H1 (cell line): ENCODE measurements at places on chromosomes 3 and 15. TPM values are rescaled to one million over a fixed set of nuclear protein-coding genes. Genes with fewer than 3 reads are reported as not detected.

GRCh38 chr3:48275287-48276027 is 34.6 kb downstream of the ZNF589 start:
- H3K4me3 ChIP-seq = no peak overlapping the region
- H3K36me3 ChIP-seq = peaks cover 19% of the 10 kb centered on the region
- H3K4me1 ChIP-seq = peaks cover 22% of the 10 kb centered on the region
- no peak overlapping the region for H3K27ac ChIP-seq

DNA sequence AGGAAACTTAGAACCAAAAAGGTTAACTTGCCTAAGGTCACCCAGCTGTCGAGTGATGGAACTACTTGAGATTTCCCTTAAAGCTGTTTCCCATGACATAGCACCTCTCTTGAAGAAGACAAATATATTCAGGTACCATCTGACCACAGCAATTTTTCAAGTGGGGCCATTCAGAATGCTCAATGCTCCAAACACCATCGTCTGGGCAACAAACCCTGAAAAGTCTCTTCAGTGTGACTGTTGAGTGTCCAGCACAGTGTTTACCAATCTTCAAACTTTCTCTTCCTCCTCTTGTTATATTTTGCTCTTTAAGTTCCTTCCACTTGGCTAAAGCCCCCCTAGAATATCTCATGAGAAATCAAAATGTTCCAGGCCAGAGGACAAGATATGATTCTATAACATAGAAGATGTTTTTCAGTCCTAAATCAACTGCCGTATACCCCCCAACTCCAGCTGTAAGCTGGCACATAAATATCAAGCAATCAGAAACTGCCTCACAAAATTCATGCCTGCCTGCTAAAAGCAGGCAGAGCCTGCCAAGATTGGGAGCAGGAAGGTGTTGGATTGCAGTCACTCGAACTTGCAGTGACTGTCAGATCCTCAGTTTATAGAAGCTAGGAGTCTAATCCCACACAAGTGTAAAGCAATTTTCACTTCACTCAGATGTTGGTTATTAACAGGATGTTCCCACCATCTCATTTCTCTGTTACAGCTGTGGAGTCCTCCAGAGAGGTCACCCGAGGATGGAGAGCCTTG is 230.5 kb upstream of the MRPL3 start:
- no peaks in the 10 kb centered on the region for H3K4me1 ChIP-seq
- no peak overlapping the region for H3K27ac ChIP-seq
- H3K27me3 ChIP-seq = no peaks in the 10 kb centered on the region
- no peaks in the 10 kb centered on the region for H3K36me3 ChIP-seq

- peak; percentile 83 for DNase-seq
- no peaks in the 10 kb centered on the region for H3K27me3 ChIP-seq
- H3K4me1 ChIP-seq = peaks cover 9% of the 10 kb centered on the region; the same call in 1 of the 2 replicates
- no peak overlapping the region for H3K27ac ChIP-seq
Measured at GRCh38 chr3:184133840-184134745, 1.1 kb upstream of the EIF2B5 start.

GRCh38 chr3:81503026-81503425 is 258.4 kb downstream of the GBE1 start:
- H3K27ac ChIP-seq = no peak overlapping the region
- H3K27me3 ChIP-seq = no peaks in the 10 kb centered on the region
- no peaks in the 10 kb centered on the region for H3K4me1 ChIP-seq
- no peak for DNase-seq

DNA sequence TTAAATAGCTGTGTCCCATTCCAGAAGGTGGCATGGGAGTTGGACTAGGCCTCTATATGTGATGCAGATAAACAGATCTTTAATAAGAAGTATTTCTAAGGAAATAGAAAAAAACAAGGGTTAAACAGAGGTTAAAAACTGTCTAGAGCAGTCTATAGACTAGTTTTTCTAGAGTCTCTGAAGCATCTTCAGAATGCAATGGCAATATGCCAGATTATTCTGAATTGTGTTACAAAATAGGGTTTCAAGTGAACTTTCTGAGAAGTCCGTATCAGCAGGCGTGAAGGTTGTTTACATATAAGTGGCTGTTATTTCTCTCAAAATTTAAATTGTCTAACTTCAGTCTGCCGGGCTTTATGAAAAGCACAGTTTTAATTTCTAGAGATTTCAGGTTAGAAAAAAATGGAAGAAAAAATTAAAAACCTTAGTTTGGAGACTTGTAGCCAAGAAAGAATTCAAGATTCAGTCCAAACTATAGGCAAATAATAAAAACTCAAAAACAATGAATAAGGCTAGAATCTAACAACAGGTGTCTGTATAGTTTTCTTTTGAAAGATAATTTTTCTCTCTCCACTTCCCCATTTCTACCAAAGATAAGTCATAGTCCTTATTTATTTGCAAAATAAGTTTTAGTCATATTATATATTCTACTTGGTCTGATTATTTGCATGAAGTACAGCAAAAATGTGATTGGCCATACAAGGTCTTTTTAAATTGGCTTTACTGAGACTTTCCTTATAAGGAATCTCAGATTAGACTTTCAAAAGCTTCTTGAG is 55.2 kb downstream of the OSTN start:
- H3K27ac ChIP-seq = no peak overlapping the region
- H3K27me3 ChIP-seq = no peaks in the 10 kb centered on the region
- H3K4me1 ChIP-seq = peaks cover 9% of the 10 kb centered on the region
- no peak for DNase-seq

- no peaks in the 10 kb centered on the region for H3K36me3 ChIP-seq
- DNase-seq = no peak
- peak overlapping the region; percentile 90 for H3K4me3 ChIP-seq
- no peaks in the 10 kb centered on the region for H3K4me1 ChIP-seq
- peak overlapping the region; percentile 12; the same call in 1 of the 2 replicates for H3K27ac ChIP-seq
Measured at GRCh38 chr15:58771621-58772250, 634 bp downstream of the MINDY2 start.

DNA sequence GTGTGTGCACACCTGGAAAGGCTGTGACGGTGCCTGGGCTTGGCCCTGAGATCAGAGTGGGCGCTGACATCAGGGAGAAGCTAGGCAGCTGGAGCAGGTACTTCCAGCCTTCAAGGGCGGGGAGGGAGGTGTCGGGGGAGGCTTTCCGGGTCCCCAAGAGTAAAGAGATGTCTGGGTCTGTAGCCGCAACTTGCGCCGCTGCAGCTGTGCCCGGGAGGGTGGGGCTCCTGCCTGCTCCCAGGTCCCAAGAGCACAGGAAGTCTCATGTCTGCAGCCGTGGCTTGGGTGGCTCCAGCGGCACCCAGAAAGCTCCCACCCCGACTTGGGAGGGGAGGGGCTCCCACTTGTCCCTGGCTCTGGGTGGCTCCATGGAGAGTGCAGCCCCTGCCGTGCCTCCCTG is 103.2 kb upstream of the BNIP2 start:
- DNase-seq = no peak
- no peak overlapping the region for H3K4me3 ChIP-seq
- H3K27me3 ChIP-seq = no peaks in the 10 kb centered on the region
- H3K27ac ChIP-seq = no peak overlapping the region
- no peaks in the 10 kb centered on the region for H3K4me1 ChIP-seq

DNA sequence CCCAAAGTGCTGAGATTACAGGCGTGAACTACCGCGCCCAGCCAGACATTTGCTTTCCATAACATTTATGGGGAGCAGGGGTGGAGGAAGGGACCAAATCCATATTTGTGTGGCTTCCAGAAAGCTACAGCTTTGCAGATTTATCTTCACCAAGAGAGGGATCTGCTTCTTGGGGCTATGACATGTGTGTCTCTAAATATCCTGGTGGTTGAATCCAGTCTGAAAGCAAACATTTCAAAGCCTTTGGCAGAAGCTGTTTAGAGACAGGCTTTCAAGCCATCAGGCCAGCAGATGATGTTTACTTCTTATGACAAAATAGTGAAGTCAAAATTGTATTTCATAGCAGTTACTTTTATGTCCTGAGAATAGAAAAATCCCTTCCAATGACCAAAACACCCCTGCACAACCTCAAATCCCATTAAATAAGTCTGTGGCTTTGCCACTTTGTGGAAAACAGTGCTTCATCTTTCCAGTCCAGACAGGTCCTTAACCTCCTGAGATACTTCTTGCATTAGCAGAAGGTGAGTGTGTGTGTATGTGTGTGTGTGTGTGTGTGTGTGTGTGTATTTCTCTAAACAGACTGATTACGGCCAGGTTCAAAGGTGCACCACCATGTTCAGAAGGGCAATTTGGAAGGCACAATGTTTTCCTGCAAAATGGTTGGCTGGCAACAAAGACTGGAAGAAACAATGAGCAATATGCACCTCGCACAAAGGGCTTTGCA is 191.4 kb upstream of the LRIG1 start:
- no peak for DNase-seq
- H3K4me3 ChIP-seq = no peak overlapping the region
- no peak overlapping the region for H3K27ac ChIP-seq
- no peaks in the 10 kb centered on the region for H3K27me3 ChIP-seq

GRCh38 chr3:2976796-2977195 is 133.4 kb downstream of the IL5RA start:
- no peak overlapping the region for H3K4me3 ChIP-seq
- DNase-seq = no peak
- peaks cover 8% of the 10 kb centered on the region; the same call in 1 of the 2 replicates for H3K4me1 ChIP-seq
- no peak overlapping the region for H3K27ac ChIP-seq
- no peaks in the 10 kb centered on the region for H3K27me3 ChIP-seq

DNA sequence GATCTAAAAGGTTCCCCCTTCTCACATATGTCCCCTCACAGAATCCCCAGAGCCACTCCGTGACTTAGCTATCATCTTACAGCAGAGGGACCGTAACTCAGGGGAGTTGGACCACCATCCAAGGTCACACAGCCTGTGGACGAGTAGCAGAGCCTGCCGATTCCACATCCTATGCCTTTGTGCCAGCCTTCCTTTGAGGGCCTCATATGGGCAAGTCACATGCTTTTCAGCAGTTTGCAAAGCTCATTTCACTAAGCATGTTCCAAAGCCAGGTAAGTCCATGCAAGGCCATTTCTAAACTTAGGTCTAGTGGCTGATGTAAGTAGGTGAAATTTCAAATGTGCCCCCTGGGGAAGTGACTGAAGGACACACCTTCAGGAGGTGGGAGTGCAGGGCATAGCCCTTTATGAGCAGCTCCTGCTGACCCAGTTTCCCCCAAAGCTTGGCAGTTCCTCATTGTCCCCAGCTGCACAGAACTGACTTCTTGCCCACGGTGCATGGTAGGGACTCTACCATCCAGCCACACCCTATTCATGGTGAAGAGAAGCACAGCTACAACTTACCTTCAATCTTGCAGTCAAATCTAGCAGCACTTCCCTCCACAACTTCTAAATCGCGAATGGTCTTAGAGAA is 33.3 kb upstream of the HACD2 start:
- H3K27ac ChIP-seq = no peak overlapping the region
- H3K4me3 ChIP-seq = no peak overlapping the region
- peaks cover 5% of the 10 kb centered on the region for H3K36me3 ChIP-seq
- no peaks in the 10 kb centered on the region for H3K27me3 ChIP-seq
- DNase-seq = no peak

- no peak for DNase-seq
- no peaks in the 10 kb centered on the region for H3K4me1 ChIP-seq
- no peaks in the 10 kb centered on the region for H3K27me3 ChIP-seq
- no peaks in the 10 kb centered on the region for H3K36me3 ChIP-seq
- H3K4me3 ChIP-seq = no peak overlapping the region
- H3K27ac ChIP-seq = no peak overlapping the region
Measured at GRCh38 chr3:7000501-7000900, 139.6 kb downstream of the GRM7 start.

- H3K27ac ChIP-seq = no peak overlapping the region
- no peaks in the 10 kb centered on the region for H3K4me1 ChIP-seq
- no peaks in the 10 kb centered on the region for H3K27me3 ChIP-seq
- H3K36me3 ChIP-seq = no peaks in the 10 kb centered on the region
- H3K4me3 ChIP-seq = no peak overlapping the region
Measured at GRCh38 chr3:158935846-158936245, 134.0 kb downstream of the MFSD1 start.

DNA sequence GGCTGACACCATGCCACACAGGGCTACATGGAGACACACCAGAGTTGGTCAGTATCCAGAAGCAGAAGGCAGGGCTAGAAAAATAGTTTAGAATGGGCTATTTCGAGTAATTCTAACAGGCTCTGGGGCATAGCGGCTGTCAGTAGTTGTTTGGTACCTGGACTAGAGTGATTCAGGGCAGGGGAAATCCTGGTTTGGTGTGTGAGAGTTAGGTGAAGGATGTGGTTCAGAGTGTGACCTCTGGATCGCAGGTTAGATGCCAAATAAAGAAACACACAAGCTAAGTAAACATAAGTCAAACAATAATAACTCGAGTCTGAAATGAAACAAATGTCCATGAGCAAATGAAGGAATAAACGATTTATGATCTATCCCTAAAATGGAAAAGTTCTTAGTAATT is 31.5 kb downstream of the CNTN3 start:
- H3K36me3 ChIP-seq = no peaks in the 10 kb centered on the region
- DNase-seq = no peak
- no peak overlapping the region for H3K4me3 ChIP-seq
- no peak overlapping the region for H3K27ac ChIP-seq
- no peaks in the 10 kb centered on the region for H3K27me3 ChIP-seq
- H3K4me1 ChIP-seq = no peaks in the 10 kb centered on the region

- DNase-seq = no peak
- peaks cover 2% of the 10 kb centered on the region; the same call in 1 of the 2 replicates for H3K4me1 ChIP-seq
- H3K36me3 ChIP-seq = no peaks in the 10 kb centered on the region
- no peak overlapping the region for H3K4me3 ChIP-seq
- H3K27ac ChIP-seq = no peak overlapping the region
Measured at GRCh38 chr3:192861972-192862371, 55.7 kb downstream of the MB21D2 start.

DNA sequence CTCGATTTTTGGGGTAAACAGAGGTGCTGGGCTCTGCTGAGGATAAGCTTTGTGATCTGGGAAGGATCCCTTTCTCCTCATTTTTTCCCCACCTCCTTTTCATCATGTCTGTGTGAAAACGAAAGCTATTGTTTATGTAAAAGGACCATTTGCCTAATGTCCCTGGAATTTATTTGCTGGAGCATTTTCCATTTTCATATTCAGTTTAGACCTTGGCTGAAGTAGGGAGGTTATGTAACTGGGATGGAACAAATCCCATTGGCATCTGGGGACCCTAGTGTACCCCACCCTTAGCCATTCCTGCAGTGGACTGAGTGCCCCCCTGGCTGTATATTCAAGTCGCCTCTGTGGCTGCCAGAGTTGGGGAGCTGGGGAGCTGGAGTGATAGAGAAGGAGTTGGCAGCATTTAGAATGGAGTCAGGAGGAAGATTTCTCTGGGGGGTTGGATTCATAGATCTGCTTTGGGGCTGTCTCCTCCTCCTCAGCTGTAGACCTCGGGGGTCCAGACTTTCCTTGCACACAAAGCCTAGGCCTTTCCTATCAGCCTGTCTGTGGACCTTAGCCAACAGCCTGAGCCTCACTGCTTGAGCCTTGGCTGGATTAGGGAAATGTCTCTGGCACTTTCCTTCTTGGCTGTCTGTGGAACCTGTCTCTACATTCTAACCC is 270.4 kb upstream of the CTDSPL start:
- DNase-seq = no peak
- H3K27ac ChIP-seq = no peak overlapping the region
- no peaks in the 10 kb centered on the region for H3K27me3 ChIP-seq
- no peaks in the 10 kb centered on the region for H3K36me3 ChIP-seq

ACOX2 gene
- 3.1 and 3.2 TPM in 2 replicates for total RNA-seq

CELSR3 gene
- 26.7 and 29.5 TPM in 2 replicates for total RNA-seq

SERF2 gene
- total RNA-seq = 655 and 672 TPM in 2 replicates

CEMIP gene
- total RNA-seq = 0.60 and 1.8 TPM in 2 replicates
